NCI-H2171 (cell line): ENCODE measurements at places on chromosomes 2 and 18.

DNA sequence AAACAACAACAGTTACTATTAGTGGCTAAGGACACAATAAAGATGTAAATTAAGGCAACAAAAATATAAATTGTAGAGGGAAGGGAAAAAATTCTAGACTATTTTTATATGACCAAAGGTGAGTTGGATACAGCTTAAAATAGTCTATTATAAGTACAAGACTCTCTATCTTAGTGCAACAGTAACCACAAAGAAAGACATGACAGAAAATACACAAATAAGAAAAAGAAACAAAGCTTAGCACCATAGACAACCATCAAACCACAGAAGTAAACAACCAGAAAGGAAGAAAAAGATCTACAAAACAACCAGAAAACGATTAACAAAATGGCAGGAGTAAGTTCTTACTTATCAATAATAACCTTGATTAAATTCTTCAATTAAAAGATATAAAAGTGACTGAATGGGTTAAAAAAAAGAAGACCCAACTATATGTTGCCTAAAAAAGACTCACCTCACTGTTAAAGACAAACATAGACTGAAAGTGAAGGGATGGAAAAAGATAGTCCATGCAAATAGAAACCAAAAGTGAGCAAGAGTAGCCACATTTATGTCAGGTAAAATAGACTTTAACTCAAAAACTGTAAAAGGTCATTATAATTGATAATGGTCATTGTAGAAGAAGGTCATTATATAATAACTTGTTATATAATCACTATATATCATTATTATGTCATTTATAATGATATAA is 62.5 kb downstream of the USP40 start:
- DNase-seq = no peak

GRCh38 chr18:36576339-36576738 is 252.5 kb downstream of the TPGS2 start:
- no peak for DNase-seq

- peak; percentile 44 for DNase-seq
These were observed 402.5 kb upstream of the TRIB2 start for GRCh38 chr2:12314127-12314760.

- DNase-seq = no peak
These were observed 67.8 kb downstream of the ODC1 start for GRCh38 chr2:10380048-10380926.

- peak; percentile 45 for DNase-seq
These were observed 204.2 kb downstream of the LOXHD1 start for GRCh38 chr18:46452820-46453219.

GRCh38 chr2:193793914-193794313 is 1599.2 kb upstream of the TMEFF2 start:
- DNase-seq = no peak

- DNase-seq = no peak
These were observed 147.8 kb downstream of the EN1 start for GRCh38 chr2:118699447-118700175.

- DNase-seq = no peak
These were observed 2108.8 kb upstream of the PIK3C3 start for GRCh38 chr18:39846265-39846664.

DNA sequence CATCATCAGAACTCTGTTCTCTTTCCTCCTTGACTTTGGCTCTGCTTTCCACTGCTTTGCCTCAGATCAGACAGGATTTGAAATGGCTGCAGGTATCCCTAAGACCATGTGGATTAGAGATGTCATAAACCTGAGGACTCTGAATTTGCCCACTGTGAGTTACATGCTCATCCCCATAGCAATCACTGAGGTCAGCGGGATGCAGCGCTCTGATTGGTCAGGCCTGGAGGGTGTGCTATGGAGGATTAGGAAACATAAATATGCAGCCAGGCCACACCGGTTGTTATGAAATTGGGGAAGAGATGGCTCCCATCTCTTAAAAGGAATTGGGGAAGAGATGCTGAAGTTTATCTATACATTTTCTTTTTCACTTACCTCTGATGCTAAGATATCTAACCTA is 73.7 kb upstream of the DNAJC10 start:
- DNase-seq = no peak

GRCh38 chr2:17184512-17184911 is 333.7 kb downstream of the RAD51AP2 start:
- DNase-seq = no peak

DNA sequence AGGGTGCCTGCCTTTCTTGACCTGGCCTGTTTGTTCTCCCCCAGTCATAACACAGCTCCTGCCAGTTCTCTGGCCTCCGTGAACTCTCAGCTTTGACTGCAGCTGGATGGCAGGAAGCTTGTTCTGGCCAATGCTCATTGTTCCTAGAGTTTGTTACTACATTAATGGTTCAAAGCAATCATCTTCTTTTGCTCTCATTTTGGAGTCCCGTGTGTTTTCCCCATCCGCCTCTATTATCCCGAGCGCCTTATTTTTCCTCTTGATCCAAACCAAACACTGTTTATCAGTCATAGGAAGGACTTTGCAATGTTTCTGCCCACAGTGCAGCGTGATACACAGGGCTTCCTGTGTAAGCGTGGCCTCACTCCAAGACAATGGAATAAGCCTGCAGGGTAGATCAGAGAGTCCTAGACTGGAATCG is 184.3 kb upstream of the APCDD1 start:
- no peak for DNase-seq

DNA sequence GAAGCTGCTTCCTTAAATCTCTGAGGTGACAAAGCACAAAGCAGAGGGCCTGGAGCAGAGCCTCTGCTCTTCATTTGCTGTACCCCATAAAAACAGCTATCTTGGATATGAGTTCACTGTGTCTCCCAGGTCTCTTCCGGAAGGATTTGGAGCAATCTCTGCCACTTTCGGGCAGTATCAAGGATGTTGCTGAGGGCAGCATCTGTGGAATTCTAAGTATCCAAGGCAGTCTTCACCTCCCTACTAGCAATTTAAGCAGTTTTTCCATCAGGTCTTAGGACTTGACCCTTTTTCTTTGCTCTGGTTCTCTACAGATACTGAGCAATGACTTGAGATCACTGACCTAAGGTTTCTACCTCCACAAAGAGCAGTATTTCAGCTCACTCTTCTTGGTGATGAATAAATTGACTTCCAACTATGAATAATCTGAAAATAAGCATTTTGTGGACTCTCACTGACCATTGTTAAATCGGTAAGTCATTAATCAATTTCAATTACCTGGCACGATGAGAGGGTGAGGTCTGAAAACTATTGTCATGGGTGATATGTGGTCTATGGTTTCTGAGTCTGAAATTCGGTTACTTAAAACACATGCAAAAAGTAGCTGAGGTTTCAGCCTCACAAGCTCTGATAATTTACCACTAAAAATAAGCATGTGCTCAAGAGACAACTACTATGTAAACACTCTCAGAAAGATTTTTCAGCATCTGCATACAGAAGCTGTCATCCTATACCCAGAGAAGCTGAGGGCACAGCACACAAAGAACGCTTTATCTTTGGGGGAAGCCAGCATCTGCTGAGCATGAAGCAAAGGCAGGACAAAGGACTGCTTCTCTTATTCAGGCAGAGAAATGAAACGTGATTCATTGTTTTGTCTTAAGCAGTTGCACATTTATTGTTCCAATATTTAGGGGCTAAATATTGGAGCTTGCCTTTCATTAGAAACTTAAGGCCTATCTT is 32.1 kb upstream of the SPATS2L start:
- no peak for DNase-seq

- no peak for DNase-seq
These were observed 19.3 kb downstream of the INPP5D start for GRCh38 chr2:233079473-233079877.

DNA sequence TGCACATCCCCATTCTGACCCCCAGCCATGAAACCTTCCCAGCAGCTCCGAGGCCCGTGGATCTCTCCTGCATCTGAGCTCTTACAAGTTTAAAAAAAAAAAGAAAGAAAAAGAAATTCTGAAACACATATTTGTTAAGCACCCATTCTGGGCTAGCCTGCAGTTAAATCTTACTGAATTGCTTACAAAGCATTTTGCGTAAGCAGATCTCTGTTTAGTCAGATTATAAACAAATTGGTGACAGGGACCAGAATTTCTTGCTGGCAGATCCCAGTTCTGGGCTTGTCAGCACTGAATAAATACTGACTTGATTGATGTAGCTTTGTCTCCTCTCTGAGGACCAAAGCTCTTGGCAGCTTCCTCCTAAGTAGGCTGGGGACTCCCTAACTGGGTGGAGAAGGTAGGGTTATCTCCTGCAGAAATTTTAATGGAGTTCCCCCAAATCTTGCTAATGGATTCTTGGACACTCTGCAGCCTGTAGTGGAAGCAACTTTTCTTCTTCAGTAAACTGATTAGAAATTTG is 160.9 kb downstream of the MIB1 start:
- no peak for DNase-seq

DNA sequence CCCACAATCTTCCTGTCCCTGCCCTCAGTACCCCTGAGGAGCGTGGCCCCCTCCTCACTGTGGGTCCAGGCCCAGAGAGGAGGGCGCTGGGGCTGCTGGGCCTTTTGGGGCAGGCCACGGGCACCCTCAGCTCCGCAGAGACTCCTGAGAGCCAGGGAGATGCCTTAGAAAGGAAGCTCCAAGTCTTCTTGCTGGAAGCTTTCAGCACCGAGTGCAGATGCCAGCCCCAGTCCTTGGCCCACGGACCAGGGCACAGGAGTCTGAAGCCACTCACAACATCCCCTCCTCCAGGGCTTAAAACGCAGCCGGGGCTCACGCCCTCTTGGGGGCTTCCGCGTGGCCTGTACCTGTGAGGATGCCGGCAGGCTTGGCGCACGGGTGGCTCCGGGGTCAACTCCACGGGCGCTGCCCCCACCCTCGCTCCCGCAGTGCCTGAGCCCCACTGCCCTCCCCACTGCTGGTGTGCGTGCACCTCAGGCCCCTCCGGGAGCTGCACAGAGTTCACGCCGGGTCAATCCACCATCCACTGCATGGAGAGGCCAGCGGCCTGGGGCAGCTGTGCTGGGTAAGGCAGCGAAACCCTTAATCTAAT is 72.1 kb upstream of the CTDP1 start:
- DNase-seq = no peak

- DNase-seq = no peak
These were observed 126.1 kb downstream of the COL6A3 start for GRCh38 chr2:237287872-237288271.

GRCh38 chr2:128458505-128458904 is 139.8 kb upstream of the HS6ST1 start:
- no peak for DNase-seq

GRCh38 chr2:37230581-37230980 is 815 bp downstream of the CEBPZ start:
- DNase-seq = no peak

- no peak for DNase-seq
These were observed 378.6 kb upstream of the CWC22 start for GRCh38 chr2:180385601-180386201.

DNA sequence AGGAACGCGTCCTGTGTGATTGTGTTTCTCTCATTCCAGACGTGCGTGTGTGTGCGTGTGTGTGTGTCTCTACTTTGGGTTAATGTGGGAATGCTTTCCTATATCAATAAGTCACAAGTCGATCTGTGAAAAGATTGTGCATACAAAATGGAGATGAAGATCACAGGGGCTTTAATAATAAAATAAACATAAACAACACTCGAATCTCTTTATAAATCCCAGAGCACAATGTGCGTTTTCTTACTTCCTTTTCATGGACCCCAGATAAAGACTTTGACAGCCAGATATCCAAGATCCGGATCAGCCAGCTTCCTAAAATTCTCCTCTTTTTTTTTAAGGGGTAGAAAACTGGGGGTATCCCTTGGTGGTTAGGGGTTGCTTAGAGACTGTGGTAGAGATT is 4.7 kb downstream of the PAX8 start:
- no peak for DNase-seq

DNA sequence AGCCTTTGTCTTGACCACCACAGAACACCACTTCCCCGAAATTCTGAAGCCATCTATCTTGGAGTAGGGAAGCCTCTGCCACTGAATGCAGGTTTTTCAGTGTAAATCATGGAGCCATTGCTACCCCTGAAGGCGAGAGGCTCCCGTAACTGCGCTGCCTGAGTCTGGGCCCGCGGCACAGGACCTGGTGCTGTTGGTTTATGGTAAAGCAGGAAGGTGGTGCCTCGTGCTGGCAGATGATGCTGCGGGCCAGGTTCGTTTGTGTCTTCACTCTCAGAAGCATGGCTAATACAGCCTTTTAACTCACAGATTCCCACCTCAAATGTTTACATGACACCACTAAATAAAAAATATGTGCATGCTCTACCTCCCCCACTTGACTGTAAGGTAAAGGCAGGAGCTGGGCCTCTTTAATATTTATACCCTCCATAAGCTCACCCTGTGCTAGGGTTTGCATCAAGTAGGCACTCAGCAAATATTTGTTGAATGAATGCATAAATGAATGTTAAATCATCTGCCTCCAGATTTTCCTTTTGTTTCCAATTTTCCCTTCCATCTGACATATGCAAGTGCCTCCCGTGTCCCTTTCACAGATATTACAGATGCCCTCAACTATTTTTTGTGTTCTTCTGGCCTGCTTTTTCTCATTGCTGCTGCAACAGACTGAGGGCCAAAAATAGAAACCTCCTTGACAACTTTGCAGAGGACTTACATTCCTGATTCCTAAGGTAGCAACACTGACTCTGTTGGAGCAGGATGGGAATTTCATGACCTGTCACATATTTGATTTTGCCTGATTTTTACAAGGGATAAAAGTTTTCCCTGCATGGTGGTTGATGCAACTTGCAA is 83.5 kb upstream of the CPO start:
- no peak for DNase-seq

DNA sequence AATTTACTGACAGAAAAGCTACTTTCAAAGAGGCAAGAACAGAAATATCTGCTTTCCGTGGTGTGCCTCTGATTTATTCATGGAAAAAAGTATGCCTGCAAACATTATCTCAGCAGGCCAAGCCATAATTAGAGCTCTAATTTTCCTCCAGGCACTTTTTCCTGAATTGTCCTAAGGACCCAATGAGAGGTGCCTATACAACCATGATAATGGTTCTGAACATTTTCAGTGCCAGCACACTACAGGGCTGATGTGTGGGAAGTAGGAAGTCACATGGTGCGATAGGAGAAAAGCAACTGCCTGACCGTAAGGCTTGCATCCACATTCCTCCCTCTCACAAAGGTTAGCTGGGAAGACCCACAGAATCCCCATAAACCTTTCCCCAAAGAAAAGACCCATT is 45.9 kb upstream of the EGR4 start:
- DNase-seq = no peak

DNA sequence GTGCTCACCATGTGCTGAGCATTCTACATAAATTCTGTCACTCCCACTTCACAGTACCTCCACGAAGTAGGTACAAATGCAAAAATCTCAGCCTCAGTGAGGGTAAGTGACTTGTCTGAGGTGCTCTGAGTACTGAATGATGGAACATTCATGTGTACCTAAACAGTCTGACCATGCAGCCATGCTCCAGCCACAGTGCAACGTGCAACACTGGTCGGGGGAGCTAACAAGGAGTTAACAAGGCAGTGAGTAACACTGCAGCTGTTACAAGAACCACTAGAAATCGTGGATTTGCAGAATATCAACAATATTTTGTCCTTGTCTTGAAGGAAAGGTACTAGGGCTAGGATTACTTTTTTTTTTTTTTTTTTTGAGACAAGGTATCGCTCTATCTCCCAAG is 36.6 kb upstream of the NDUFV2 start:
- no peak for DNase-seq
